ENCODE measurements at places on chromosomes 2 and 18.
A peak's percentile ranks its signal among the peaks of the same experiment; 100 is the strongest.

- no peak for DNase-seq
Observed at GRCh38 chr2:69902213-69902922, 8.6 kb downstream of the SNRNP27 start.

- no peak for DNase-seq
Observed at GRCh38 chr2:17749753-17750438, 3.7 kb downstream of the SMC6 start.

GRCh38 chr18:80247393-80247841, at the start of gene PARD6G:
Gene PARD6G (minus strand): TSS chr18:80247514. CDS start chr18:80247348, 166 bp downstream.
- DNase-seq = peak; percentile 75

GRCh38 chr2:207771421-207771820, 1.7 kb upstream of the FZD5 start:
- no peak for DNase-seq

DNA sequence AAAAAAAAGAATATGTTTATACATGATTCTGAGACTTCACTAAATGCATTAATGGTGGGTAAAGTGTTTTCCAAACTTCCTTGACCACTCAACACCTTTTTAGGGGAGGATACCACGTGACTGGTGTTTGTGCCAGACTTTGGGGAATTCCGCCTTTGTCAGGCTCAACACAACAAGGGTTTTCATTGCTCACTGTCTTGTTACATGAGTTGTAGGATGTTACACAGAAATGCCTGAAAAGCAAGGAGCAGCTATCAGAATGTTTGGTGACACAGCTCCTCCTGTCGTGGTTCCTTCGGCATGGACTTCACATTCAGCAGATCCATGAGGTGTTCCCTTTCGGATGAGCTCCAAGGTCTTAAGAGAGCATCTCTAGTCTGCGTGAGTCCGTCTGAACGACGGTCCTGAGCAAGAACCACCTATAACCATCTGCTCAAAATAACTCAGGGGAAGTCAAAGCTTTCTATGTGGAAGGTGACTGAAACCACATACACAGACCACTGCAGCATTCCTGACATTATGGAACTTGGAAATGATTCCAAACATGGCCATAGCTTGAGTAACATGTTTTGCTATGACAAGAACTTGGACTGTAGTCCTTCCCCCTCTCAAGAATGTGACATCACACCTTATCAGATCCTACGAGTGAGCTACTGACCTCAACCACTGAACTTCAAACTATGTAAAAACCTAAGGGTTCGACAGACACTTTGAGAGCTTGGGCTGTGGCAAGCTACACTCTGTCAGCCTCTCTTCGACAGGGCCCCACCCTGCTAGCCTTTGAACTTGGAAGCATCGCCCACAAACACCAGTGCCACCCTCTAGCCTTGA, 57.5 kb downstream of the MCFD2 start:
- peak; percentile 99 for DNase-seq

GRCh38 chr2:10316336-10316735, 13.6 kb downstream of the HPCAL1 start:
- DNase-seq = no peak

DNA sequence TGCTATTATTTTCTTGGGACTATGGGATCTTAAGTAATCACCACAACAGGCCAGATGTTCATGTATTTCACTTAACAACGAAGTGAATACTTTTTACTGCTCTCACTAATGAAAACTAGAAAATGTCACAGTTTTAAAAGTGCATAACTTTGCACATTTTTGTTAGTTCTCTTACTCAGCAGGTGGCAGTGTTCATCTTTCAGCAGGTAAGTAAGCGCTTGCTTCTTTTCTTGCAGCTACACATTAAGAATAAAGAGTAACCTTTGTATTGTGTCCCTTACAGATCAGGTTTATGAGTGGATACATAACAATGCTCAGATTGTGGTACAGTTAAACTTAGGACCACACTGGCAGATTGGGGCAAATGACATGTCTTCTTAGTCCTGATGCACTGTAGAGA, 61.0 kb downstream of the DAW1 start:
- no peak for DNase-seq

DNA sequence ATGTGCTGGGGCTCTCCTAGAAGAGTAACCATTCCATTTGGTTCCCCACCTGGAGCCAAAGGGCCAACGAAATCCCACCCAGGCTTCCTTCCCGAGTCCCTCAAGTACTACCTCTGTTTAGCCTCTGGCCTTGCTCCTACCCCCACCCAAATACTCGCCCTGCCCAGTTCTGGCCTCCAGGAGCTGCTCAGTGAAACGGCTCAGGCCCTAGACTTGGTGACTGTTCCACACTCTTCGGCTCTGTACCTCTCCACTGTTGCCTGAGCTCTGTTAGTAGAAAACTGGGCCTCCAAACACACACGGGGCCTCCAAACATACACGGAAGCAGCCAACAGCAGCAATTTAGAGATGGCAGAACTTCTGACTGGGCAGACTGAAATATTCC, 4.2 kb downstream of the OTX1 start:
- no peak for DNase-seq

DNA sequence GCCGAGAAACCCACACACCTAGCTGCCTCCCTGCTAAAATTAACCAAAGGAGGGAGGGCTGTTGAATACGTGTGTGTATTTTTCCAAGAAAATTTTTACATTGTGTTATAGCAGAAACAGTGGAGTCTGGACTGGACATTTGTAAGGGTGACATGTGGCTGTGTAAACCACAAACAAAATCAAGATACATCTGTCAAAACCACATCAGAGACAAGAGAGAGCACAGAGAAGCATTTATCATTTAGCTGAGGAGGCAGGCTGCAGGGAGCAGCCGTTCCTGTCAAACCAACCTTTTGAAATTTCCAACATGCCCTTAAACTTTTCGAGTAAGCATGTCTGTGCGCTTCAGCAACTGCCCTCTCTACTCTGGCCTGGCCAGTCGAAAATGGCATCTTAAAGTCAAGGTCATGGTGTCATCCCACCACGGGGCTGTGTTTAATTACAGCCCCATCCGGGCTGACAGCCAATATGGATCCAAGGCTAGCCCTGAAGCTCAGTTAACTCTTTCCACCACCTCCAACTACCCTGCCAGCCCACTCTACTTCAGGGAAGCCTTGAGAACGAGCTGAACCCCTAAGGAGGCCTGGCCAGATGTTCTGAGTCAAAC, 8.4 kb downstream of the BCL11A start:
- DNase-seq = no peak

DNA sequence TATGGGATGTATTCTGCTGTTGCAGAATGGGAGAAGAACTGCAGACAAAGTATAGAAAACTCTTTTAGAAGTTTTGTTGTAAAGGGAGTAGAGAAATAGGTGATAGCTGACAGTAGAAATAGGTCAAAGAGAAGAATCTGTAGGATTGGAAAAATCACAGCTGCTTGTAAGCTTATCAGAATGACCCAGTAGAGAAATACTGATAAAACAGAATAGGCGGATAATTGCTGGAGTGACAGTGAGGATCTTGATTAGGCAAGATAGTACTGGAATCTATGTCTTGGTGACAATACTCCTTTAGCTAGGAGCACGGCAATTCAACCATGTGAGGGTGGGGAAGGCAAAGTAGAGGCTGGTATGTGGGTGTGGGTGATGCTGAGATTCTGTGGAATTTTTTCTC, 4.5 kb upstream of the SMAD4 start:
- no peak for DNase-seq

All from EH (cell line).